Non-pigmented ciliary epithelial cell (primary cell): ENCODE measurements at places on chromosomes 11 and 22.
A peak's percentile ranks its signal among the peaks of the same experiment; 100 is the strongest.

- no peak for DNase-seq
Measured at GRCh38 chr22:40289991-40290459, 56.3 kb upstream of the ADSL start.

GRCh38 chr22:45554861-45555260 is 52.2 kb downstream of the FBLN1 start:
- DNase-seq, result no peak

DNA sequence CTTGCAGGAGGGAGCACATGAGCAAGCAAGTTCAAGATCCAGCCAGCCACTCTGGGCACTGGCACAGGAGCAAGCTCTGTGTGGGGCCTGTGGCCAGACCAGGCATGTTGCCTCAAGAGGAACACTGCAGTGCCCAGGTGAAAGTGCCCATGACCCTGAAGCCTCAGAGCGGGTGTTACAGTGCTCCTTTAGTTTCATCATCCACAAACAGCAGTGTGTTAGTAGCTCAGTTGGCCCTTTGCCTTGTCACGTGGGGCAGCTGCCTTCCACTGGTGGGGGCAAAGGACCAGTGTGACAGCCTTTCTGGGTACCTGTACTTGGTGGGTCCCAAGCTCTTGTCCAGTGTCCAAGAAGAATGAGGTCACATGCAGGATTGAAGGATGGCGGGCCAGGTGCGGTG is 3.0 kb upstream of the EI24 start:
- no peak for DNase-seq

GRCh38 chr11:61814247-61814957 is 2.4 kb downstream of the FADS1 start:
- DNase-seq, result no peak

DNA sequence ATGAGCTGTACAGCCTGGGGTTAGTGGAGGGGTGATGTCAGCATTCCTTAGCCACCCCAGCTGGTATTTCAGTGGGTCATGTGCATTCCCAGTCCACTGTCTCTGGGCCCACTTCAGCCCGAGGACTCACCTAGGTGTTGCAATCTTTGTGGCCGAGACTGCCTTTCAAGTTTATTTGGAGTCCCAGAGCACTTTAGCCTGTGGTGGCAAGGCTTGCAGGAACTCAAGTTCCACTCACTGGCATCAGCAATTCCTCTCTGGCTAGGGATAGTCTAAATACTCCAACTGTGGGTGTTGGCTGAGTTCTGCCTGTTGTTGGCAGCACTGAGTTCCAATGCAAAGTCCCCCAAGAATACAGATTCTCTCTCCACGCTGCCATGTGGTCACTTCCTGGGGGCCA is 191.6 kb upstream of the PGR start:
- no peak for DNase-seq

- DNase-seq, result no peak
Measured at GRCh38 chr11:122229481-122230384, 113.7 kb upstream of the BLID start.

GRCh38 chr11:107856981-107857517 is 1.5 kb downstream of the SLC35F2 start:
- no peak for DNase-seq

DNA sequence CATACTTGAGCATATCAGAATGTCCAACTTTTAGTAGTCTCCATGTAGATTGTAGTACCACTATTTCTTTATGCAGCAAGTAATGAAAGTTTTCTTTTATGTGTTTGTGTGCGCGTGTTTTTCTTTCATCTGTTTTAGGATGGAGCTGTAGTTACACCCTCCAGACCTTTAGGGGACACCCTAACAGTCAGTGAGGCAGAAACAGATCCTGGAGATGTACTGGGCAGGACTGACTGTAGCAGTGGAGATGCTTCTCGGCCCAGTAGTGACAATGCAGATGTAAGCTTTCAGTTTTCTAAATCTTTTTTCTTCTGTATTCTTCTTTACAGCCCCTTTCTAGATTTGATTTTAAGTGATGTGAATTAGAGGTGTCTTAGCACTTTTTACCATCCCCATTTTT is 79.9 kb upstream of the GRIK4 start:
- DNase-seq, result peak; percentile 6

GRCh38 chr11:114326151-114326550 is 30.0 kb downstream of the NNMT start:
- DNase-seq, result no peak

DNA sequence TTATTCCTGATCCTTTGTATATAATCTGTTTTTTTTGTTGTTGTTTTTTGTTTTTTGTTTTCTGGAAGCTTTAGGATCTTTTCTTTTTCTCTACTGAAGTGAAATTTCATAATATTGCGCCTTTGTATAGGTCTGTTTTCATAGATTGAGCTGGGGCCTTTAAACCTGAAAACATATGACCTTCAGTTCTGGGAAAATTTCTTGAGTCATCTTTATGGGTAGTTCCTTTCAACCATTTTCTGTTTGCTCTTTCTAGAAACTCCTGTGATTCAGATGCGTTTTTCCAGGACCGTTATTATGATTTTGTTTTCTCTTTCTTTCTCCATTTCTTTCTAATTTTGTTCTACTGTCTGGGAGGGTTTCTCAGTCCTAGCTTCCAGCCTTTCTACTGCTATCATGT is 43.7 kb downstream of the BSX start:
- DNase-seq, result no peak

DNA sequence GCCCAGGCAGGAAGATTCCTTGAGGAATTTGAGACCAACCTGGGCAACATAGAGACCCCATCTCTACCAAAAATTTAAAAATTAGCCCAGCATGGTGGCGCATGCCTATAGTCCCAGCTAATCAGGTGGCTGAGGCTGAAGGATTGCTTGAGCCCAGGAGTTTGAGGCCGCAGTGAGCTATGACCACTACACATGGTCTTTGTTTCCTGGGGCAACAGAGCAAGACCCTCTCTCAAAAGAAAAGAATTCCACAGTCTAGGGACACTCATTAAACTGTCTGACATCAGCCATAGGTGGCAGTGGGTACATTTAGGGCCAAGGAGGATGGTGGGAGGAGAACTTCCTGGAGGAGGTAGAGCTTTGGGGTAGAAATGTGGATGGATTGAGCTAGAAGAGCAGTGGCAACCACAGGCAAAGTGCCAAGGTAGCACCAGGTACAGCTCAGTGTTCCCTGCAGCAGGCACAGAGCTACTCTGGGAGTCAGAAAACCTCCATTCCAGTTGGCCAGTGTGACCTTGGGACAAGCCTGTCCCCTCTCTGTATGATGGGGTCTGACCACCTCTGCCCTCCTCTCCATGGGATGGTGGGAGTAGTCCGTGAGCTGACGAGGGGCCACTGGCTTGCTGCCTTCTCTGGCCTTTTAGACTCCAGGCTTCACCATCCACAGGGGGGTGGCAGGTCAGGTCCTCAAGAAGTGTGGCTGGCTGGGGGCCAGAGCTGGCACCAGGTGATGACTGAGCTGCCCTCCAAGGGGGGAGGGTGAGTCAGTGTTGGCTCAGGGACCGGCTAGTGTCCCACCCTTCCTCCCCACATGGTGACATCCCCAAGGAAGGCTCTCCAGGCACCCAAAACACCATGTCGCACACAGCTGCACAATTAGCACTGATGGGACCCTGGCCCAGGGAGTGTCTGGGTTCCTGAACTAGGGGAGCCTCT is 3.7 kb upstream of the CLCF1 start:
- DNase-seq, result no peak

- DNase-seq, result peak; percentile 28
Measured at GRCh38 chr11:5737091-5737490, 843 bp downstream of the OR56B1 start.

DNA sequence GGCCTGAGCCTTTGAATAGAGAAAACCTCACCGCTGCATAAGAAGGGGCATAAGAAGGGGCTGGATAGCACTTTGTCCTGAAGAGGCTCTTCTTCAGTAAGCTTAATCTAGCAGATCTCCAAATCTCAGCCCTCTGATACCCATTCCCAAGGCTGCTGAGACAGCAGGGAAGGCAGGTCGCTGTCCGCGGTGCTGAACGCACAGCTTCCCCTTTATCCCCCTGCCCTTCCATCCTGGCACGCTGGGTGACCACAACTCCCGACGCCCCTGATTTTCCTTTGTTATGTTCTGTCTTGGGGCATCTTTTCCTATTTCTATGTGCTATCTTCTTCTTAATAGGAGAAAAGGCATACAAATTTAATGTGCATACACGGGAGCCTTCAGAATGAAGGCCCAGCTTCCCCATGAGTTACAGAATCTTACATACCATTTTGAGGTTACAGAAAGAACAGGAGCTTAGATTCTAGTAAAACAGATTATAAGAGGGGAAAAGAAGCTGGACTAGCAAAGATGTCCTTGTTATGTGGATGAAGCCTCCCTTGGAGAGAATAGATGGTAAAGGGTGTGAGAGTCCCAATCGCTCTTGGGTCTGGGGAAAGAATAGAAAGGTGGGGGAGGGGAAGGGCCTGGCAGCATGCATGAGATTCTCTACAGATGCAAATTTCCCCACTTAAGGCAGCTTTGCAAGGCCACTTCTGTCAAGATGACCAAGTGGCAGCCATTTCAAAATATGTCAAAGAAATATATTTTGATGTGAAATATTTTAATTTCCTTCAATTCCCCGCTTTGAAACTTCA is 5.7 kb upstream of the SULT4A1 start:
- peak; percentile 6 for DNase-seq

DNA sequence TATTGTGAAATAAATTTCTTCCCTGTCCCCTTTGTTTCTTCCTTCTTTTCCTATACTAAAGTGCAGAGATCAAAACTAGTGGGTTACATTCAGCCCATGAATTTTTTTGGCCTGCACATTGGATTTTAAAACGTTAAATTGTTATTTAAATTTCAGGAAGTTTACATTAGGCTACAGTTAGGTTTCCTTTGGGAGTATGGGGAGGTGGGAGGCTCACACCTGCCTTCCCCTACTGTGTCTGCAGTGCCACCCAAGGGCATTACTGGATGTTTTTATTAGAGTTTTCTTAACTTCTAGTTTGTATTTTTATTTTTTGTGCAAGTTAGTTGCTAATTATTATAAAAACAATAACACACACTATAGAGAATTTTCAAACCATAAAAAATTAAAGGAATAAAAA is 51.7 kb downstream of the CYB5R2 start:
- DNase-seq, result no peak

DNA sequence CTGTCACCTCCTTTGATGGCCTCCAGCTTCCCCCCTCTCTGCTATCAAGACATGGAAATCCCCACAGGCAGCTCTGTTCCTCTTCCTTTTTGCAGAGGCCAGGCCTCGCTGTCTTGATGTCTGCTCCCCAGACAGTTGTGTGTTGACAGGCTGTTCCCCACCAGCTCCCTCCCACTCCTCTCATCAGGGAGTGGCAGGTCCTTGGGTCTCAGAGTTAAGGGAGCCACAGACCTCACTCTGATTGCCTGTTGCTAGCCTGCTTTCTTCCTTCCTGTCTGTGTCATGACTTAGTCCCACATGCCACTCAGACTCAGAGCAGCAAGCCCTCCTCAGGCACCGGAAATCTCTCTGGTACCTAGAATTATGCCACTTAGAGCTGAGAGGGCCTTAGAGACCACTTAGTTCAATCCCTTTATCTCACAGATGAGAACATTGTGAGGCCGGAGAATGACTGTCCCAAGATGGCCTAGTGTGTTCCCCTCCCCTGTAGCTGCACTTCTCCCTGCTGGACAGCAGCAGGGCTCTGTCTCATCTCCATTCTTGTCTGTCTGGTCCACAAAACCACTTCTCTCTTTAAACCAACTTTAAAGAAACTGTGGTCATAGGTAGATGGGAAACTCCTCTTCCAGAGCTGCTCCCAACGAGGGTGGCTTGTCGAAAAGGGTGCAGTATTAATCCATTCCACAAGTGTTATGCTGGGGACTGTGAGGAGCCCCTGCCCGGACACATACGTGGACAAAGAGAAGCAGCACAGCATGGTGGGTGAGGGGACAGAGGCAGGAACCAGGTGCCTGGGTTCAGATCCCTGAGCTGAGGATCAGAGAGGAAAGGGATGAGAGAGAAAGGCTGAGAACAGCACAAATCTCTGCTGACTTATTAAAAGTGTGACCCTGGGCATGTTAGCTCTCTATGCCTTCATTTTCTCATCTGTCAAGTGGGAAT is 4.2 kb downstream of the AMPD3 start:
- no peak for DNase-seq

GRCh38 chr22:30335236-30335635 is 8.5 kb upstream of the TBC1D10A start:
- no peak for DNase-seq

DNA sequence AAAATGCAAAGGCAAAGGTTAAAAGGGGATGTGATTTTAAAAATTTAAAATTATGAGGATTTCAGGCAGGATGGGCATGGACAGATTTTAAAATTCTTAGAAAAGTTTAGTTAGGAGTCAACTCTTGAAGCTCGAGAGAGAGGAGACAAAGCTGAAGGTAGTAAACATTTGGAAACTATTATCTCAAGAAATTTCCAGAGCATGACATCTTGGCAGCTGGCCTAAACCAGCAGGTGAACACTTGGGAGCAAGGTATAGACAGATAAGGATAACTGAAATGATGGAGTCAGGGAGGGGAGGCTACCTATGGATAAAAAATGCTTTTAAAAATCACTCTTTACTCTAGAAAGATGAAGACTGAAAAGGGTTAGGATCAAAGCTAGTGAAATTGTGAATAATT is 13.7 kb downstream of the POU2AF3 start:
- no peak for DNase-seq

GRCh38 chr11:69662806-69663205 is 12.3 kb downstream of the LTO1 start:
- no peak for DNase-seq

DNA sequence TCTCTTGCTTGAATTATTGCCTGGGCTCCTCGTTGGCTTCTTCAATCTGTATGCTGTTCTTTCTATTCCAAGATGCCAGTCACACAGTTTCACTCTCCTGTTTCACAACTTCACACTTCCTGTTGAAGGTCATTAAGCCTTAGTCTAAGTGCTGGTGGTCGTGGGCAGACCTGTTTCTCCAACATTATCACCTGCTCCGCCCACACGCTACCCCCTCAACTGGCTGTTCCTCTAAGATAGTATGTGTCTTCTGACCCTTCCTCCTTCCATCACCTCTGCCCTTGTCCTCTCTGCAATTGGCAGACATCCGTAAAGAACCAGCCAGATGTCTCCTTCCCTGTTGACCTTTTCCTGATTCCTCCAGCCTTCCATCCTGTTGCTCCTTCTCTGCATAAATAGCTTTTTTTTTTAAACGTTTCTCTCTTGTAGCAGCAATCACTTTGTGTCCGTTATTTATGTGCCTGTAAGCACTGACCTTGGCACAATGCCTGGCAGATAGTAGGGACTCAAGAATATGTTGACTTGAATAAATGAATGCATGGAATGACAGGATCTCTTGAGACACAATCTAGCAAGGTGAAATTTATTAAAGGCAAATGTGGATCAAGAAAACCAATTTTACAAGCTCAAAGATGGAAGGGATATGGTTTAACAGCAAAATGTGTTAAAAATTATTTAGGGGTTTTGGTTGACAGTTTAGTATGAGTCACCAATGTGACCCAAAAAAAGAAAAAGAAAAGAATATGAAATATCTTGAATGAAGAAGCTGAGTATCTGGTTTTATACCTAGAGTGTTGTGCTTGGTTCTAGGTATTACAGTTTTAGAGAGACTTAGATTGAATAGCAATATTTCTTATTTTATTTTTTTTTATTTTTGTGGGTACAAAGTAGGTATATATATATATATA is 12.6 kb downstream of the DIXDC1 start:
- no peak for DNase-seq
